ENCODE measurements at places on chromosomes 1 and 21. TPM values are rescaled to one million over a fixed set of nuclear protein-coding genes. Genes with fewer than 3 reads are reported as not detected.

GRCh38 chr21:18114810-18115209 is 129.8 kb upstream of the CHODL start:
- no peak for DNase-seq

- no peak for DNase-seq
Observed at GRCh38 chr1:229411434-229412055, 22.3 kb downstream of the ACTA1 start.

- no peak for DNase-seq
Observed at GRCh38 chr1:200217703-200218102, 190.2 kb downstream of the NR5A2 start.

DNA sequence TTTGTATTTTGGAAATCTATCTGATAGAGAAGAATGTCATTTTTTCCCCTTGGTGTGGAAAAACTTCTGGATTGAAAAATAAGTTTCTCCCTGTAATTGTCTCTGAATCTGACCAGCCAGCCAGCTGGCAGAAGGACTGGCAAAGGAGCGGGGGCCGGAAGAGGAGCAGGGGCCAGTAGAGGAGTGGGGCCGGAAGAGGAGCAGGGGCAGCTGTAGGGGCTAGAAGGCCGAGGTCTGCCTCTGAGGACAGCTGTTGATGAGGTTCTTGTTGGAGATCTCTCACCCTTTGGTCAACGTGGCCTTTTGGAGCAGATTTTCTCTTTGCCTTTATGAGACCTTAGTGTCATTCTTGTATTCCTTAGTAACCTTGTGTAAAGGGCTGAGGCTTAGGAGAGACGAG is 121.8 kb downstream of the GALNT2 start:
- DNase-seq = no peak

- DNase-seq = peak; percentile 30
Observed at GRCh38 chr21:33948096-33948950, 32.7 kb upstream of the ATP5PO start.

The TRPM2 gene
- total RNA-seq = not detected

The DSCAM gene
- total RNA-seq = under 0.01 TPM

The RGS8 gene
- not detected for total RNA-seq

The ZCCHC17 gene
- total RNA-seq = 48.4 TPM

The RNF186 gene
- total RNA-seq = not detected

The PADI2 gene
- total RNA-seq = not detected

The RHBDL2 gene
- total RNA-seq = 0.36 TPM
